ENCODE measurements at places on chromosomes 3 and 15.

DNA sequence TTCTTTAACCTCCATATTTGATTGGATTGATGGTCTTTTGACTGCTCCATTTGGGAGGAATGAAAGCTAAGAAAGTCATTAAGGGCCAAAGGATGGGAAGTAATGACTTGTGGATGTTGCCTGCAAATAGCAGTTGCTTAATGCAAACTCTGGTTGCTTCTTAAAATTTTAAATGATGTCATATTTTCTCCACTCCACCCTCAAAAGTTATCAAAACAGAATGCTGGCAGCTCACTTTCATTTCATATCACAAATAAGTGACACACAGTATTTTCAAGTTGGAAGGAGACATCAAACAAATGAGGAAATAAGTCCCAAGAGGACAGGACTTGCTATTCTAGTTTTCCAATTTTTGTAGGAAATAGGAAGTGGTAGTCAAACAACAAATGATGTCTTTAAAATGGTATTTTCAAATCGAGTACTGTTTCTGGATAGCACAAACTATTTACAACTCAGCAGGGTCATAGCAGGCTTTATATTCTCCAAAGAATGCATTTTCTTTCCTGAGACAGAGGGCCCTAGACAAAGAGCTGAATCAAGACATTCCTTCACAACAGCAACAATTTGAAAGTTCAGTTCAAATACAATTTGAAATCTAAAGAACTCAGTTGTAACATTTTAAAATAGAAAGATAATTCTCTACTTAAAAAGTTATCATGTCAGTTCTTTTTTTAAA lies 165.1 kb upstream of the UBE2E1 start:
- no peak for DNase-seq

DNA sequence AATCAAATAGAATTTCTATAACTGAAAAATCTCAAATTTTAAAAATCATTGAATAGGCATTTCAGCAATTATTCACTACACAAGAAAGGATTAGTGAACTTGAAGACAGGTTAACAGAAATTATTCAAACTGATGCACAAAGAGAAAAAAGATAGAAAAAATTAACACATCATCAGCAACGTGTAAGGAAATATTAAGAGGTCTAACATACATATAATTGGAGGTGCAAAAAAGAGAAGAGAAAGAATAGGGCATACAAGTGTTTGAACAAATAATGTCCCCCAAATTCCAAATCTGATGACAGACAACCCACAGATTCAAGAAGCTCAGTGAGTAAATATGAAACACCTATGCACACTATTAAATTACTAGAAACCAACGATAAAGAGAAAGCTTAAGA lies 57.1 kb downstream of the FBXL2 start:
- DNase-seq: no peak

DNA sequence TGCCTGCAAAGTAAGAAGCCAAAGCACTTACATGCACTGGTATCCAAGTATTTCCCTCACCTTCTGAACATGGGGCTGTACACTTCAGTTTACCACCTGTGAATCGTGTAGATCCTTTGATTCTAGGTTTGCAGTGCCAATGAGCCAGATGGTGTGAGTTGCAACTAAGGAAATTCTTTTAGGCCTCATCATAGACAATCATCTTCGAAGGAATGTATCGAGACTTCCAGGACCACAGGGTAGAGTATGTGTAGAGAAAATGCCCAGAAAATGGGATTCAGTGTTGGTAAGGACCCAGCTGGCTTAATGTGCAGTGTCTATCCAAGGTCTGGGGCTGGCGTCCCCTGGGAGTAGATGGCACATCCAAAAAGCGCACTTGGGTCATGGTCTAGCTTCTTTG lies 323.2 kb upstream of the TPM1 start:
- no peak for DNase-seq

DNA sequence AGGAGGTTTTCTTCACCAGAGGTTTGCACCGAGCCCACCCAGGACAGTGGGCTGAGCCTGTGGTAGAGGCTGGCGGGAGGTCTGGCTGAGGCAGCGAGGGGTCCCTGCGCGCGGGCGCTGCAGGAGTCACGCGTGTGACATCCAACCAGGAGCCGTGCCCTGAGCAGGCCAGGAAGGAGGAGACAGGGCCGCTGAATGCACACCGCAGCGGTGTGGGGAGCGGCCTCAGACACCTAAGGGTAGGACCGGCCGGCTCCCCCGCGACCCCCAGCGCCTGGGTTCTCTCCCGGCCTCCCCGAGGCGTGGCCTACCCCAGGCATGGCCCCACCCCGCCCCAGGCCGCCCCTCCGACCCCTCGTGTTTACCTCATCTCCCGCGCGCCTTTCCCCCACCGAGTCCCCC lies 412 bp downstream of the SLC41A3 start:
- no peak for DNase-seq

DNA sequence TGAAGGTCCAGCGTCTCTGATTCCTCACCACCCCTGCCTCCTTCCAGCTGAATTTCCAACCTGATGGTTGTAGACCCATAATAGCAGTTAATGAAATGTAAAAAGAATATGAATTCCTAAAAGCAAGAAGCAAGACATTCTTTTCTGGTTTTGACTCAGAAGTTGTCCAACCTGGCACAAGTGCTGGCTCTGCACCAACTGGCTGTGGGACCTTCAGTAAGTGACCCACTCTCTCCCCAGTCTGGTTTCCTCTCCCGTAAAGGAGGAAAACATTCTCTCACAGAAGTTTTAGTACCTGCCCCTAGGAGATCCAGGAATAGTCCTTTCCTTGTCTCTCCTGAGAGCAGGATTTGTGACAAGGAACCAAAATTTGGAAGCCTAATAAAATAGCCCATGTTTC lies 236.9 kb upstream of the TRIM42 start:
- no peak for DNase-seq

- DNase-seq: no peak
These were observed 59.0 kb downstream of the TP63 start for GRCh38 chr3:189690237-189690636.

- no peak for DNase-seq
These were observed 68.3 kb upstream of the GLCE start for GRCh38 chr15:69092159-69092558.

DNA sequence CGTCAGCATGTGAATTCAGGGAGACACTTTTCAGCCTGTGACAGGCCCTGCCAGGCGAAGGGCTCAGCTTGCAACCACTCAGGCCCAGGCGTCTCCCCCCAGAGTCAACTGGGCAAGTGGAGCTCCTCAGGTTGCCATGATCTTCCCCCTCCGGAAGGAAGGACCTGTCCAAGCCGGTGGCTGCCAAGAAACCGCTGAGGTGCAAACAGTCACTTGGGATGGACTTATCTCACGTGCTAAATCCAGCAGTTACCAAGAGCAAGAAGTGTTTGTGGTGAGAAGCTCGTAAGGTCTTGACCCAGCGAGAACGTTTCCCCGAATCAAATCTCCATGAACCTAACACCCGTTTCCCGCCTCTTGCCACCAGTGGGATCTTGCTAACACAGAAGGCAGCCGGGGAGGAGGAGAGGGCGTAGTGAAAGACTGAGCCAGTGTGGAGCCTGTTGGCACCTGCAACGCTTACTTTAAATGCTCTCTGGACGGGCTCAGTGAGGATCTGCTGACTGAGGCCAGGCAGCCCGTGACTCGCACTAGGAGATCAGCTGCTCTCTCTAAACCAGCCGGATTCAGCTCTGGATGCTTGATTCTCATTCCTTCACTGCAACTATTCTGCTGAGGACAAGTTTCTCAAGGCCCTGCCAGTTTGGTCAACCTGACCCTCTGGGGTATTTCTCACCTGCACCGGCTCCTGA lies 39.0 kb downstream of the IQSEC1 start:
- DNase-seq: no peak

- no peak for DNase-seq
These were observed 19.8 kb downstream of the ST8SIA2 start for GRCh38 chr15:92413510-92413909.

DNA sequence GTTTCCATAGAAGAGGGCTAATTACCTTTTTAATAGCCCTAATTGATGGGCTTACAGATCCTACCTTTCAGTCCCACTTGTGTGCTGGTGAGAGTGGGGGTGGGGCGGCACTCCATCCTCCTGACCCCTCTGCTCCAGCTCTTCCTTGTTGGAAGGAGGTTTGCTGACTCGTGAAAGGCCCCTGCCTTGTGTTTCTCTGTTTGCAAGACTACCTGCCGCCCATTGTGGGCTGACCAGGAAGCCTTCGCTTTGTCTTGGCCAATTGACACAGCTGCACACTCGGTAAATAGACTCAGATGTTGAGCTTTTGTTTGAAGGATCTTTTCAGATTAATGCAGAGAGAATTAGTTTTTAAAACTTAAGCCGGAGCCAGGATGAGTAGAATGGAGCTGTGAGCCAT lies 197.3 kb upstream of the HES1 start:
- DNase-seq: no peak

- no peak for DNase-seq
These were observed 82.0 kb downstream of the MBNL1 start for GRCh38 chr3:152350776-152351175.

GRCh38 chr15:88911766-88912118 lies 1.4 kb downstream of the MFGE8 start:
- DNase-seq: no peak

DNA sequence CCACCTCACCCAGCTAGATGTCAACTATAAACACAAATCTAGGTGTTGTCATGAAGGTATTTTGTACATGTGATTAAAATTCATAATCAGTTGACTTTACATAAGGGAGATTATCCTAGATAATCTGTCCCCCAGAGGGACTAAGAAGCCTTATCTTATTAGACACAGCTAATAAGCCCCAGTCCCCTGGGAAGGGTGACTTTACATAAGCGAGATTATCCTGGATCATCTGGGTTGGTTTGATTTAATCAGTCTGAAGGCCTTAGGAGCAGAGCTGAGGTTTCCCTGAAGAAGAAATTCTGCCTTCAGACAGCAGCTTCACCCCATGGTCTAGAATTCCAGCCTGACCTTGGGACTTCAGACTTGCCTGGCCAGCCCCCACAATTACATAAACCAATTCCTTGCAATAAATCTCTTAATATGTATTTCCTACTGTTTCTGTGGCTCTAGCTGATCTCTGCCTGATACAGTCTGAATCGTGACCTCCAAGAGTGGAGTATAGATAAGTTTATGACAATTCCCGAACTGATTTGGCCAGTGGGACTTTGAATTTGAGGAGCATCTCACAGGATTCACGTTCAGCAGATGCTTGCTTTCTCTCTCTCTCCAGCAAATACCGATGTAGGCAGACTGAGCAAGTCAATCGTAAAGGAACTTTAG lies 66.5 kb downstream of the MRPL46 start:
- no peak for DNase-seq

- DNase-seq: no peak
These were observed 40.6 kb downstream of the MYO5C start for GRCh38 chr15:52255008-52255407.

- no peak for DNase-seq
These were observed 37.7 kb downstream of the FAM174B start for GRCh38 chr15:92617549-92618520.

- no peak for DNase-seq
These were observed 691 bp upstream of the FSIP1 start for GRCh38 chr15:39783244-39783820.

DNA sequence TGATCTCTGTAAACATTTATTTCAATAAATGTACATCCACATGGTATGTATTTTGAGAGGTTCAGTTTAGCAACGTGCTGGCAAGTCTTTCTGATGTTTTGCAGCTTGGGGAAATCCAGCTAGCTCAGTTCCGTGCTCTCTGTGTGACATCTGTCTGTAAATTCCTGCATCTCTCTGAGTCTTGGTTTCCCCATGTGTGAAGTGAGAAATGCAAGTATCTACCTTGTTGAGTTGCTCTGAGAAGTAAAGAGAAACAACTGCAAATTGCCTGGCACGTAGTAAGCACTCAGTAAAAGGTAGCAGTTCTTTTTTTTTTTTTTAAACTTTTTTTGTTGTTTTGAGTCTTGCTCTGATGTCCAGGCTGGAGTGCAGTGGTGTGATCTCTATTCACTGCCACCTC lies 30.2 kb upstream of the MORF4L1 start:
- no peak for DNase-seq

DNA sequence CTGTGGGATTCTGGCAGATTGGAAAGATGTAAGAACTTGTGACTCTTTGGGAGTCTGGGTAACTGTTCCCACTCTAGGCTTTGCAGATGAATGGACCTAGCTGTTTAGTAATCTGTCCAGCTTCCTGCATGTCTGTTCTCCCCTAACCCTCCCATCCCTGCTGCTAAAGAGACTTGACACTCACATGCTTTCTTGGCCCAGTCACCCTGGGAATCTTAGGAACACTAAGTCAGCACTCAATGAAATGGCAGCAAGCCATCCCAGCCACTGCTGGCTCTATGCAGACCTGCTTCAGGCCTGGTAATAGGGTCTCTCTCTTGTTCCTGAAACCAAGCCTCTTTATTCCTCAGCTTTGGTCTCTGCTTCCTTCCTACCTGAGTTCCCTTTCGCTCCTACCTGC lies 63.7 kb upstream of the THSD4 start:
- DNase-seq: no peak

All from omental fat pad (tissue), 4 donors.